H54 (cell line): ENCODE measurements at places on chromosomes 6 and 20.

- no peak for DNase-seq
These were observed 6.0 kb downstream of the SYTL3 start for GRCh38 chr6:158655569-158656450.

DNA sequence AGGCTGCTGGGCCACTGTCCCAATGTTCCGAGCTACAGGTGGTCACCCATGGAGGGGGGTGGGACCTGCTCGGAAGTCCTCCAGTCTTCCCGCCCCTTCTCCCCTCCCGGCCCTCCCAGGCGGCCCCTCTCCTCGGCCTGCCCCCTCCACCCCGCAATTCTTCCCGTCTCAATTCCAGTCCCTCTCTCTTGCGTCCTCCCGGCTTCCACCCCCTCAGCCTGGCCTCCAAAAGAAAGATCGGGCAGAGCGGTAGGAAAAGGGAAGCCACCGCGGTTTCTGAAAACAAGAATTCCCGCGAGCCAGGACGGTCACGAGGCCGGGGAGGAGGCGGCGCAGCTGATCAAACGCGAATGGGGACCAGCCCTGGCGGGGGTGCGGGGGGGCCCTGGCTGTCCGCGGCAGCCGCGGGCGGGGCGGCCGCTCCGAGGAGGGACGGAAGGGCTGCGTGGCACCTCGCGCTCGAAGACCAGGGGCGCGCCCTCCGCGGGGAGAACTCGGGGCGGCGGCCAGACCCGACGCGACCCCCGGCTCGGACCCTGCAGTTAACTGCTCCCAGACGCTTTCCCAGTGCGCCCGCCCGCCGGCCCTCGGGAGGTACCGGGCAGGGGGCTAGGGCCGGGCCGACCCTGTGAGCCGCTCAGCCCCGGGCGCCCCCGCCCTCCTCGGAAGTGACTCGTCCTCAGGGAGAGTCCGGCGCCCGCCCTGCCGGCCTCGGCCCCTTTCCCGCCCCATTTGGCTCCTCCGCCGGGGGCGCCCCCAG, 1.0 kb downstream of the PXDC1 start:
- peak; percentile 78 for DNase-seq

- DNase-seq, result no peak
These were observed 233.8 kb downstream of the SIM1 start for GRCh38 chr6:100230953-100231316.

- DNase-seq, result no peak
These were observed 48.6 kb downstream of the DTNBP1 start for GRCh38 chr6:15614277-15614676.

DNA sequence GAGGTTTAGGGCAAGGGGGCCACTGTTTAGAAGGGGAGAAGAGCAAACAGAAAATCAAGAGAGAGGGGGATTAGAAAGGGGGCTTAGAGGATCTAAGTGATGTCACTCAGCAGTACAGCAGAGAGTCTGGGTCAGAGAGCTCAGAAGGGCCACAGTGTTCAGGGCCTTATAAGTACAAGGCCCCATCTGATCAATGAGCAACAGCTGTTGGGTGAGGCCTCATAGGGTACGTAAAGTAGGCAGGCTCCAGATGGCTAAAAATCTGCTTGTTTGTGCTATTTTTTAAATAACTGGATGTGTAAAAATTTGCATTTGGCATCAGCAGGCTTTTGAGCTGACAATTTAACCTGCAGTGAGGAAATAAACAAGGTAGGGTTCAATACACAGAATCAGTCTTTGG, 149.8 kb downstream of the SH3BGRL2 start:
- DNase-seq, result no peak
